Fibroblast of skin of abdomen (primary cell): ENCODE measurements at places on chromosomes 7 and 10.

GRCh38 chr7:159040912-159041711 lies 103.6 kb downstream of the VIPR2 start:
- no peak for DNase-seq

DNA sequence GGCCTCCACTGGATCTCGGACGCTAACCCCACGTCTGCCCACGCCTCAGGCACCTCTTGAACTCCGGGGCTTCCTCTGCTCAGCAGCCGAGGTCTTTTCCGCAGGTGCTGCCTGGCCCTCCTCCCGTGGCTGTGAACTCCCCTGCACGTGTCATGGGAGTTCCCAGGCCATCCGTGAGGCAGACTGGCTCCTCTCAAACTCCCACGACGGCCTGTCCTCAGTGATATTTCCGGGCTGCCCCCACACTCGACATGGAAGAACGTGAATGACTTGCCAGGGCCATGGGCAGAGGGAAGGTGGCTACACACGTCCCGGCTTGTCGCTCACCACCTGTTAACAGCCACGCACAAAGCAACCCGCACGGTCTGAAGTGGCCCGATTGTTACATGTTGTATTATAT lies 110.9 kb downstream of the ADARB2 start:
- no peak for DNase-seq

GRCh38 chr7:1176891-1177373 lies 16.9 kb upstream of the ZFAND2A start:
- DNase-seq, result peak; percentile 30

DNA sequence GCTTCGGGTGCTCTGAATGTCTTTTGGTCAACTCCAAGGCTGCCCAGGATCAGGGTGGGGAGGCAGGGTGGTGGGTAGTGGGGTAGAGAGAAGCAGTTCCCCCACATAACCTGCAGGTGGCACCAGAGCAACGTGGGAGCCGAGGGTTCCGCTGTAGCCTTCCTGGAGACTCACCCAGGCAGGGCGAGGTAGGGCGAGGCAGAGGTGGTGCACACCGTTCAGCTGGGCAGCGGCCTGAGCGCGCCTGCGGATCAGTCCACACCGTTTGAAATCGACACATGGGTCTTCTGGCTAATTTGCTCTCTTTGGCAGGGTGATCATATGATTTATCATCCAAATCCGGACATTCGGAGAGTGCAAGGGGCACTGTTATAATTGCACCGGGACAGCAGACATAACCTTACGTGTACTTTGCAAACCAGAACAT lies 41.4 kb upstream of the MAP3K8 start:
- DNase-seq, result peak; percentile 48

DNA sequence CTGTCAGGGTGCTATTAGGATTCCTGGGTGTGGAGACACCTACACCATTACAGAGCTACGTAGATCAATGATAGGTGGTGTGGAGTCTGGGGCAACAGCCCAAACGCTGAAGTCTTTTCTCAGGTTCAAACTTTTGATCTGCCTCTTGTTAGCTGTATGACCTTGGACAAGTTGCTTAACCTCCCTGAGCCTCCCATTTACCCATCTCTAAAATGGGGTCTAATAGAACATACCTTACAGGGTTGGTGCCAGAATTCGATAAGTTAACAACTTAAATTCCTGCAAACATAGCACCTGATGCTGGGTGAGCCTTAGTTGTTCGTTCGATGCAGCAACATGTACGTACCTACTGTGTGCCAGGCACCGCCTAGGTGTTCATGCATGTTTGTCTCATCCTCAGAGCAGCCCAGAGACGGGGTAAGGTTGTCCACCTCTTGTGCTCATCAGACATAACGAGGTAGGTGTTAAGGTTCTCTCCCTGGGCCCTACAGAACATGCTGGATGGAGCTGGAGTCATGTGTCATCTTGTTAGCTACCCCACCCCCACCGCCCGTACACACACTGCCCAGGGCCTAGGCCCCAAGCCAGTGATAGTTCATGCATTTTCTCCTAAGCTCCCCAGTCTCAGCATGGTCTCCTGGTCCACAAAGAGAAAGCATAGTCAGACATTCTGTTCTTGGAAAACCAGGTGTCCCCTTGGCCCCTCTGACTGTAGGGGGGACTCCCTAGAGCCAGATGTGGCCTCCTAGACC lies 41.0 kb upstream of the SLC29A3 start:
- DNase-seq, result no peak

DNA sequence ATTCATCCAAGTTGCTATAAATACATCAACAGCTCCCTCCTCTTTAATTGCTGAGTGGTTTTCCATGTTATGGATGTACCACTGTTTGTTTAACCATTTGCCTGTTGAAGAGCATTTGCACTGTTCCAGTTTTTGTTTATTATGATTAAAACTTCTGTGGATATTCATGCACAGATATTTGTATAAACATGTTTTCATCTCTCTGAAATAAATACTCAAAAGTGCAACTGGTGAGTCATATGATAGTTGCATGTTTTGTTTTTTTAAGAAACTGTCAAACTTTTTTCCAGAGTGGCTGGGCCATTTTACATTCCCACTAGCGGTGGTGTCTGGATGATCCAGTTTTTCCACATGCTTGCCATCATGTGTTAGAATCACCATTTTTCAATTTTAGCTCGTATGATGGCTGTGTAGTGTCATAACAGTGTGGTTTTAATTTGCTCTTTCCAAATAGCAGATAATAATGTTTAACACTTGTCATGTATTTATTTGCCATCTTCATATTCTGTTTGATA lies 33.6 kb downstream of the MEOX2 start:
- DNase-seq, result no peak

GRCh38 chr7:5574770-5575269 lies 151.2 kb upstream of the TNRC18 start:
- DNase-seq, result no peak

DNA sequence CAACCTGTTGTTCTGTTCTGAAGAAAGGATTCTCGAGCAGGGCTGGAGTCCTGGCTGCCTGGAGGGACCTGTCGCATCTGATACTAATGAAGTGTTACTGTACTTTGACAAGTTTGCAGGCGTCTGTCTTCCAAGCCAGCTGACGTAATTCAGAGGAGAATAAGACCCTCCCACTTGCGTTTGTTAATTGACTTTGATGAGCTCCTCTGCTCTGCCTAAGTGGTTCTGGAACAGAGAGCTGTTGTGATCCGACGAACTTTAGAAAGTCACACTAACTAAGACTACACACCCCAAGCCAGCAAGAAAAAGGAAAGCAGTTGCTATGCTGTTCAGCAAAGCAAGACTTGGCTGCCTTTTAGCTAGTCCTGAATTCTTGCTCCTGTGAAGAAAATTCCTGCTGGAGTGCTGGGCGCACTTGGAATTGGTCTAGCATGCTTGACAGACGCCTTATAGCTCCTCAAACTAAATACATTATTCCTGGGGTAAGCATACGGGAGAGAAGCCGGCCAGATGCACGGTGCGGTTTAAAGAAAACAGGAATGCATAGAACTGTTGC lies 200.3 kb downstream of the CACNB2 start:
- peak; percentile 29 for DNase-seq

GRCh38 chr7:143305423-143306070 lies 10.4 kb upstream of the CLCN1 start:
- DNase-seq, result no peak

GRCh38 chr7:131897016-131897789 lies 340.8 kb upstream of the PODXL start:
- DNase-seq, result peak; percentile 93

DNA sequence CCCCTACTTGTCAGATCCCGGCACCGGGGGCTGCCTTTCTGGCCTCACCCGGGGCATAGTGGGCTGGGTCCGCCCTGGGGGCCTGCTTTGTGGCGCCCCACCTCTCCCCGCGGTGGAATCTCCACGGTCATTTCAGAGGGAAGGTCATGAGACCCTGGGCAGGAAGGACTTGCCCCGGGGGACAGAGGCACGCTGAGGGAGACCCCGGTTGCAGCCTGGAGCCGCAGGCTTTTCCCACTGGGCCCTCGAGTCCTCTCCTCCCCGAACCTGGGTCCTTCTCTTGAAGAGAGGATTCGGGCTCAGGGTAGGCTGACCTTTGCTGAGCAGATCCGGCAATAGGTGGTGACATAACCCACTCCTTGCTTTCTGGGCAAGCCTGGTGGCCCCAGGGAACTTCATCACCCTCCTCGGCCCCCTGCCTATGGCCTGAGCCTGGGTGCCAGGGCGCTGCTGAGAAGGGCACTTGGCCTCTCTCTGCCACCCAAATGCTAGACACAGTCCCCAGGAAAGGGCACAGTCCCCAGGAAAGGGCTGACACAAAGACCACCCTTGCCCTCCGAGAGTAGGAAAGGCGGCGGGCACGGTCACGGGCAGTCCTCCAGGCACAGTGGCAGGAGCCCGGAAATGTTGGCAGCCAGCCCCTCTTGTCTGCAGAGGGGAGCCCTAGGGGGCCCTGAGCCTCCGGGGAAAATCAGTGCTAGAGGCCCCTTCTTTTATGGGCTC lies 36.2 kb downstream of the FKBP6 start:
- DNase-seq, result no peak
